ENCODE measurements at places on chromosomes 7 and 10.

- DNase-seq, result no peak
These were observed 57.9 kb upstream of the INSYN2A start for GRCh38 chr10:127254276-127254675.

DNA sequence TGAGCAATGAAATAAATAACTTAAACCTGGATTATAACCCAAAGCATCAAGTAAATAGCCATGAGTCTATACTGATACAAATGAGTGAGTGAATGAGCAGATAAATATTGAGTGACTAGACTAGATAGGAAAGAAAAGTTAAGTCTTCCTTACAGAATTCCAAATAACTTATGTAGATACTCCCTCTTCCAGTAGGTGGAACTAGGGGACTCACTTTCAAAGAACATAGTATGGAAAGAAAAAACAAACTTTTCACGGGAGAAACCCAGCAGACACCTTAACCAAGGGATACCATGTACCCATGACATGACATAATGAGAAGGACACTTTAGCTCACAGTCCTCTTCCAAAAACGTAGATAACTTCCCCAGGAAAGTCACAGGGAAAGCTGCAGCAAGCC is 32.2 kb downstream of the CSGALNACT2 start:
- DNase-seq, result no peak

DNA sequence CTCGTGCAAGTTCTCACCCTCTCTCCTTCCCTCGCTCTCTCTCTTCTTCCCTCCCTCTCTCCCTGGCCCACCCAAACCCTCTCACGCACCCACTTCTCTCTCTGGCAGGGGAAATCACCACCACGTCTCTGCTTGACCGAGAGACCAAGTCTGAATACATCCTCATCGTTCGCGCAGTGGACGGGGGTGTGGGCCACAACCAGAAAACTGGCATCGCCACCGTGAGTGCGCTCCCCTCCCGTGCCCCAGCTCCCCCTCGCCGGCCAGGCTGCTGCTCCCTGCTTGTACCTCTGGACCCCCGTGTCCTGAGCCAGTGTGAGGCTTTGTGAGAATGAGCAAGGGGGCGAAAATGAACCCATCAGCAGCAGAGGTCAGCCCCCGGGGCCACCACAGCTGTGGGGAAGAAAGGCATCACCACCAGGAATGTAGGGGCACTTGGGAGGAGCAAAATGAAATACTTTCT is 25.5 kb downstream of the C10orf105 start:
- no peak for DNase-seq

DNA sequence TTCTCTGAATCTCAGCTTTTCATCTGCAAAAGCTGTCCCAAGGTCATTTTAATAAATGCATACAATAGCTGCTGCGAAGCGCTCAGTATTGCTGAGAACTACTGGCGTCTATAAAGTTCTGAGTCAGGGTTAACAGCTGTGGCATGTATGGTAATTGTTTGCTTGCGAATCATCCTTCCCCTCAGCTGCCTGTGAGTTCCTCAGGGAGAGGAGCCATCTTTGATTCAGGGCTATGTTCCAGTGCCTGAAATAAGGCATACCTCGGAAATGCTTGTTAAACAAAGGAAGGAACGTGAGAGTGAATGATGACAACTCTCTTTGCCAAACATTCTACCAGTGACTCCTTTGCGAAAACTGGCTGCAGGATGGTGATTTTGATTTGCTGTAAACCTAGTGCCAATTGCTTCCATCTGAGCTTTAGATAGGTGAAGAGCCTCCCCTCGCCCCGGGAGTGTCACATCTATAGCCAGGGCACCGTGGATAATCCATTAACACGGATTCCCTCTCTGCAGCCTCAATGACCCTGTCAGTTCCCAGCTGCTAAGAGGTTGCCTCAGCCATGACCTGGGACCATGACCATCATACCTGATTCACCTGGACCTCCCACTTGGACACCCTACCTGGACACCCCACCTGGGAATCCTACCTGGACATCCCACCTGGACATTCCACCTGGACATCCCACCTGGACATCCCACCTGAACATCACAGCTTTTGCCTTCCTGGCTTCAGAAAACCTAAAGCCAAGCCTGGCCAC is 39.6 kb downstream of the GPRIN2 start:
- DNase-seq, result peak; percentile 92

- DNase-seq, result no peak
These were observed 460.1 kb downstream of the DPP6 start for GRCh38 chr7:154512121-154512833.

DNA sequence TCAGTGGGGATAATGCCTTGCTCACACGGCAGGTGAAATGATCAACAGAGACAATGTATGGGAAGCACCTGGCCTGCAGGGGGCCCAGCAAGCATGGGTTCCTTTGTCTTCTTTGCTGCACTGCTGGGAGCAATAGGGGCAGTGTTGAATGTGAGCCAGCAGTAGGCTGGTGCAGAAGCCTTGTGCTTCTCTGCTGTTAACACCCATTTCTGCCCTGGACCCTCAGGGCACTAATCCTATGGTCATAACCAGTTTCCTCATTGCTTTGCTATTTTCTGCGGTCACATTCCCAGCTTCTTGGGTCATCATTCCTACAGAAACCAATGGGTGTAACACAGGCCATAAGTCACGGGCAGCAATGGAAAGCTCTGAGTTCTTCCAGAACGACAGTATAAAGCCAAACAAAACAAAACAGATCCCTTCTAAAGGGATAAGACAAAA is 10.9 kb upstream of the LGI1 start:
- DNase-seq, result peak; percentile 89

- DNase-seq, result no peak
These were observed 361.8 kb downstream of the GATA3 start for GRCh38 chr10:8416192-8416701.

All from AG20443 (cell line).